ENCODE measurements at places on chromosomes 1 and 21. TPM values are rescaled to one million over a fixed set of nuclear protein-coding genes. Genes with fewer than 3 reads are reported as not detected.

The IFI6 gene
- total RNA-seq, result 33.2 TPM

The RNU1-2 gene
- under 0.01 TPM for total RNA-seq

The NBPF4 gene
- not detected for total RNA-seq

The SLFNL1 gene
- total RNA-seq, result 0.42 TPM

The SLC2A5 gene
- 0.57 TPM for total RNA-seq

The TMEM200B gene
- total RNA-seq, result 20.0 TPM
